ENCODE measurements at places on chromosomes 16 and 17.

DNA sequence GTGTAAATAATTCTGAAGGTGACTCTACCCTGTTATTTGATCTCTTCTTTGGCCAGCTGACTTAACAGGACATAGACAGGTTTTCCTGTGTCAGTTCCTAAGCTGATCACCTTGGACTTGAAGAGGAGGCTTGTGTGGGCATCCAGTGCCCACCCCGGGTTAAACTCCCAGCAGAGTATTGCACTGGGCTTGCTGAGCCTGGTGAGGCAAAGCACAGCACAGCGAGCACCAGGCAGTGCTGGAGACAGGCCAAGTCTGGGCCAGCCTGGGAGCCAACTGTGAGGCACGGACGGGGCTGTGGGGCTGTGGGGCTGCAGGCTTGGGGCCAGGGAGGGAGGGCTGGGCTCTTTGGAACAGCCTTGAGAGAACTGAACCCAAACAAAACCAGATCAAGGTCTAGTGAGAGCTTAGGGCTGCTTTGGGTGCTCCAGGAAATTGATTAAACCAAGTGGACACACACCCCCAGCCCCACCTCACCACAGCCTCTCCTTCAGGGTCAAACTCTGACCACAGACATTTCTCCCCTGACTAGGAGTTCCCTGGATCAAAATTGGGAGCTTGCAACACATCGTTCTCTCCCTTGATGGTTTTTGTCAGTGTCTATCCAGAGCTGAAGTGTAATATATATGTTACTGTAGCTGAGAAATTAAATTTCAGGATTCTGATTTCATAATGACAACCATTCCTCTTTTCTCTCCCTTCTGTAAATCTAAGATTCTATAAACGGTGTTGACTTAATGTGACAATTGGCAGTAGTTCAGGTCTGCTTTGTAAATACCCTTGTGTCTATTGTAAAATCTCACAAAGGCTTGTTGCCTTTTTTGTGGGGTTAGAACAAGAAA, 5.1 kb downstream of the STH start:
- DNase-seq, result no peak

- no peak for DNase-seq
Measured at GRCh38 chr16:83933885-83934683, 19.0 kb upstream of the OSGIN1 start.

DNA sequence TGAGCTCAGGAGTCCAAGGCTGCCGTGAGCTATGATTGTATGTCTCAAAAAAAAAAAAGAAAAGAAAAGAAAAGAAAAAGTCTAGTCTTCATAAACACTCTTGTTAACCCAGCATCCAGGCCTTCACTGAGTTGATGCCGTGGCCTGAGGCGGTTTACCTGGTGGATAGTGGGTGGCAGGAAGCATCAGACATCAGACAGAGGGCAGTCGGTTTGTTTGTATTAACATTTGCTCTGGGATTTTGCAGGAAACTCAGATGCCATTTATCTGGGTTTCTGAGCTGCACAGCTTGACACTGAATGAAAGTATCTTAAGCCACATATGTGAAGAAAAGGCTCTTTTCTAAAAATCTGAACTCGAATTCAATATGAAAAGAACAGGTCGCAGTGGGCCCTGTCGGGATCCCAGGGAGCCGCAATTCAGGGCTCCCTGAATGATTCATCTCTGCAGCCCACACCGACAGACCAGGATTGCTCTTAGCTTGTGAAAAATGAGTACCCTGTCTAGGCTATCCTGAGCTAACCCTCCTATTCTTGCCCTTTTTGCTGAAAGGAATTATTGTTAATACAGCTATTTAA, 1.1 kb upstream of the DBNDD1 start:
- no peak for DNase-seq

GRCh38 chr17:67417507-67417906, 40.4 kb downstream of the PITPNC1 start:
- DNase-seq, result no peak

DNA sequence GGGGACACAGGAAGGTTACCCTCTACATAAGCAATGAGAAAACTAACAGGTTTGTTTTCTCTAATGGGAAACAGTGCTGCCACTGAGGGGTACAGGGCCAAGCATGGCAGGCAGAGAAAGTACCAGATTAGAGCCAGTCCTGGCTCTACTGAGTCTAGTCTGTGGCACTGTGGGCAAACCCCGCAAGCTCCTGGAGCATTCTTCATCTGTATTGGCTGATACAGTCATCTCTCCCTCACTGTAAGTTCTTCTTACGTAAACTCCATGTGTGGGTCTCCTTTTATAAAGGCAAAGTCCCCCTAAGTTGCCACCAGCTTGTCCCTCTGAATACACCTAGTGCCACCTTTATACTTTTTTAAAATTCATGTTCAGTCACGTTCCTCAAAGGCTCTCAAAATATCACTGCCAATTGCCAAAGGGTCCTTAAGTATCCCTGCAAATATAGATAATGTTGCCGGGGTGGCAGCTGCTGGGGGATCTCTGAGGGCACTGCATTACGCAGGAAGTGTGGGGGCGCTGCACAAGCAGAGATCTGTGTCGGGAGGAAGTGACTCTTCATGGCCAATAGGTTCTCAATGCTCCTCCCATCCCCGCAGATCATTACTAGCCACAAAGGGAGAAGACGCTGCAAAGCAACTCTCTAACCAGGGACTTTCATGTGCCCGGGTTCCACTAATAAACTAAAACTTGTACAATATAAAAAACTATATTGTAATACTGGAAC, 18.8 kb downstream of the XPO6 start:
- no peak for DNase-seq

All from D721Med (cell line).